PC-3 (cell line): ENCODE measurements at places on chromosomes 12 and 14.

DNA sequence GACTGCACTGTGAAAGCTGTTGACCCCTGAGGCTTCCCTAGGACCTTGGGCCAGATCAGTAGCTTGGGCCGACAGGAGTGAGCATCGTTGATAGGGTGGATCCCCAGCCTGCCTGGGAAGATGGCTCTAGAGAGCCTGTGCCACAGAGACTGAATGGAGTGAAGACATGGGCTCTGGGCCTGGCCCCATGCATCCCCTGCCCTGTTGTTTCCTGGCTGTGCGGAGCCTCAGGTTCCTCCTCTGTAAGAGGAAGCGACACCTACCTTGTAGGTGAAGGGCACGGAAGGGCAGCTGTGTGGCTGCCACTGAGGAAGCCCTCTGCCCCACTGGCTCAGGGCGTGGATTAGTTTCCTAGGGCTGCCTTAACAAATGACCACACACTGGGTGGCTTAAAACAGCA lies 23.9 kb downstream of the PLEKHG3 start:
- no peak for DNase-seq

DNA sequence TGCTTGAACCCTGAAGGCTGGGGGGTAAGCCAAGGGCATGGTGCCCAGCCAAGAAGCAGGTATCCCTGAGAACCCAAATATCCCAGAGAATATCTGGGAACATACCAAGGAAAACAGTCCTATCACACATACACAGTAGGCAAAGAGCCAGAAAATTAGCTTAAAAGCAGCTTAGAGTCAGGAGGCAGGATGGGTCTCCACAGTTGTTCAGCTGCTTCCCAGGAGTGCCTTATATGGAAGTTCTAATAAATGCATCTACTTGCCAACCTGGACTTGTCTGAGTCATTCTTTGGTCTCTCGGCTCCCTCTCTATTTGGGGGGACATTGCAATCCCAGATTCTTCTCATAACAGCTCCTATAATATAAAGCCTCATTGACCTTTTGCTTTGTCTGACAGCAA lies 9.0 kb upstream of the GPR135 start:
- no peak for DNase-seq

GRCh38 chr14:56119201-56119981 lies 1.2 kb downstream of the PELI2 start:
- DNase-seq: no peak

DNA sequence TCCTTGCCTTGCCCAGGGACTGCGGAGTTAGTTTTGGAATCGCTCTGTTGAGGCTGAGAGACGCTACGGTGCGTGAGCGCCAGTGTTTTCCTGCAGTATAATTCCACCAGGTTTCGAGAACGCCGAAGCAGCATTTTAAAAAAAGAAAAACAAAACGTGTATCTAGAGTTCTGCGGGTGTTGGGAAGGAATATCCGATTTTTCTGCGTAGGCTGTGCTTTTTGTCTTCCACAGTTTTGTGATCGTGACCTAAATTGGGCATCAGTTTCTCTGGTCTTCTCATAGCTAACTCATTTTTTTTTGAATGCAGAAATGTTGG lies 778 bp downstream of the DNM1L start:
- no peak for DNase-seq

GRCh38 chr12:21456291-21456780 lies 18.9 kb downstream of the PYROXD1 start:
- DNase-seq: peak; percentile 10

- peak; percentile 60 for DNase-seq
Observed at GRCh38 chr12:65335021-65335714, 56.7 kb downstream of the MSRB3 start.

- no peak for DNase-seq
Observed at GRCh38 chr12:6953442-6954315, 2.5 kb downstream of the PTPN6 start.

DNA sequence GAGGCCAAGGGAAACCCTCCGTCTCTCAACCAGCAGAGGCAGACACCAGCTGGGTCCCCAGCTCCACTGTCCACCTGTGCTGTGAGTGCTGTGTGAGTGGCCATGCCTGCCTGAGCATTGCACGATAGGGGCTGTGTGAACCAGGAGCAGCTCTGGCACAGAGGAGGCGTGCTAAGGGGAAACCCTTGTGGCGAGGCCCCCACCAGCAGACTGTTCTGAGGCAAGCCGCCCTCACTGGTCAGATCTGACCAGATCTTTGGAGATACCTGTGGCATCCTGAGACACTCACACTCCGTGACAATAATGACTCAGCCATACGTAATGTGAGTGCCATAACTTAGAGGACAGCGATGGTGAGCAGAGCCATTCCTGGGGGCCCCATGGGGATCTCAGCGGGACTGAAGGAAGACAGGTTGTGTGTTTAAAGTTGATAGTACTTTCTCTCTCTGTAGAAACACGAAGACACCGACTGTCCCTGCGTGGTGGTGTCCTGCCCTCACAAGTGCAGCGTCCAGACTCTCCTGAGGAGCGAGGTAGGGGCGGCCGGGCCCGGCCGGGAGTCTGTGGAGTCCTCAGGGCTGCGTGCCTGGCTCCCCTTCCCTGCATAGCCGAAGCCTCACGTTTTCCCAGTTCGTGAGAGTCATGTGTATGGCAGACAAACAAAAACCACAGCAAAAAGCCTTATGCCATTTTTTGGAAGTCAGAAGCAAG lies 36.6 kb upstream of the AMN start:
- no peak for DNase-seq
